Karpas-422 (cell line): ENCODE measurements at places on chromosomes 13 and 19. TPM values are rescaled to one million over a fixed set of nuclear protein-coding genes. Genes with fewer than 3 reads are reported as not detected.
A peak's percentile ranks its signal among the peaks of the same experiment; 100 is the strongest.

GRCh38 chr13:46665633-46666482 lies 112.9 kb downstream of the LRCH1 start:
- no peak overlapping the region for H3K4me3 ChIP-seq
- H3K27ac ChIP-seq = no peak overlapping the region
- H3K27me3 ChIP-seq = no peaks in the 10 kb centered on the region
- H3K4me1 ChIP-seq = no peaks in the 10 kb centered on the region
- DNase-seq = no peak

DNA sequence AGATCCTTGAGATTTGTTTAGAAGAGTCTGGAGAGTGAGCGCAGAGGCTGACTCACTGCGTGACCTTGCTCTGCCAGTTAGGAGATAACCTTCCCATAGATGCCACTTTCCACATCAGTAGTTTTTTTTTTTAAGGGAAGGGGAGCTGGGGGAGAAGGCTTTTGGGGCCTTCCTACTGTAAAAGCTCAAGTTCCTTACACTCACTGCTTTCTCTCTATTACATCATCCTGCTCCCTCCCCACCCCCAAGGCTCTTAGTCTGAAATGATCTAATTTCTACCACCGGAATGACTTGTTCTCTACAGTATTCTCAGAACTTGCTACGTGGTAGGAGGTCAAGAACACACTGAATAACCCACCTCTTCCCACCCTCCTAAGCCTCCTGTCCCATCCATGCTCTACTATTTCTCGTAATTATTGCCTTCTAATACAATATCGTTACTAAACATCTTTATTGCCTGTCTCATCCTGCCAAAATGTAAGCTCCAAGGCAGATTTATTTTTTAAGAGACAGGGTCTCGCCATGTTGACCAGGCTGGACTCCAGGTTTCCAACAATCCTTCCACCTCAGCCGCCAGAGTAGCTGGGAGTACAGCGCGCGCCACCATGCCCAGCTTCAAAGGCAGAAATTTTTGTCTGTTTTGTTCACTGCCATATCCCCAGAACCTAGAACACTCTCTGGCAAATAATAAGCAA lies 1.2 kb downstream of the LONP1 start:
- H3K4me3 ChIP-seq = peak overlapping the region; percentile 82
- H3K27ac ChIP-seq = peak overlapping the region; percentile 77; the same call in 1 of the 2 replicates
- H3K36me3 ChIP-seq = peaks cover 16% of the 10 kb centered on the region; the same call in 1 of the 2 replicates
- no peaks in the 10 kb centered on the region for H3K27me3 ChIP-seq

DNA sequence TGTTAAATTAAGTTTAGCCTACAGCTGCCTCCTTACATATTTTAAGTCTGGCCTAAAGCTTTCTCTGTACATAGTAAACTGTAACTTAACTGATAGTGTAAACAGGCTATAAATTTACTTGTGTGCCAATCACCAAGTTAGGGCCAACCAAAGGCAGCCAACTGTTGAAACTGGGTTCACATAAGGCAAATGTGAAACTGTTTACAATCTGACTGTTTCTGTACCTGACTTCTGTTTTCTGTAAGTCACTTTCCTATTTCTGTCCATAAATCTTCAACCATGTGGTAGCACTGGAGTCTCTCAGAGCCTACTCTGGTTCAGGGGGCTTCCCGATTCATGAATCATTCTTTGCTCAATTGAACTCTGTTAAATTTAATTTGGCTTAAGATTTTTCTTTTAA lies 103.1 kb downstream of the RAP2A start:
- no peak overlapping the region for H3K4me3 ChIP-seq
- no peak for DNase-seq
- no peaks in the 10 kb centered on the region for H3K4me1 ChIP-seq
- no peaks in the 10 kb centered on the region for H3K36me3 ChIP-seq

DNA sequence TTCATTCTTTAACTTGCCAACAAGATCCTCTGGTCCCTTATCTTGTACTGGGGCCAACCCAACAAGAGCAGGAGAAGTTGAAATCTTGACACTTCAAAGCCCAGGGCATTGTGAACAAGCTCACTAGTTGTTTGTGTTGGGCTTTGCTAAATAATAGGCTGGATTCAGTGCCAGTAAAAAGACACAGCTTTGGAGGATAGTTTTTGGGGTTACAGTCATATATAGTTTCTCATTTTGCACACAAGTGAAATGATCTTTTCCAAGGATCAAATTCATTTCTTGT lies 30.3 kb upstream of the LRCH1 start:
- no peaks in the 10 kb centered on the region for H3K27me3 ChIP-seq
- no peak overlapping the region for H3K4me3 ChIP-seq
- H3K36me3 ChIP-seq = no peaks in the 10 kb centered on the region
- no peaks in the 10 kb centered on the region for H3K4me1 ChIP-seq

GRCh38 chr19:50368649-50369570 lies 3.5 kb upstream of the NAPSA start:
- no peaks in the 10 kb centered on the region for H3K36me3 ChIP-seq
- peak overlapping the region; percentile 62 for H3K27ac ChIP-seq
- peaks cover 27% of the 10 kb centered on the region for H3K4me1 ChIP-seq
- H3K27me3 ChIP-seq = no peaks in the 10 kb centered on the region

DNA sequence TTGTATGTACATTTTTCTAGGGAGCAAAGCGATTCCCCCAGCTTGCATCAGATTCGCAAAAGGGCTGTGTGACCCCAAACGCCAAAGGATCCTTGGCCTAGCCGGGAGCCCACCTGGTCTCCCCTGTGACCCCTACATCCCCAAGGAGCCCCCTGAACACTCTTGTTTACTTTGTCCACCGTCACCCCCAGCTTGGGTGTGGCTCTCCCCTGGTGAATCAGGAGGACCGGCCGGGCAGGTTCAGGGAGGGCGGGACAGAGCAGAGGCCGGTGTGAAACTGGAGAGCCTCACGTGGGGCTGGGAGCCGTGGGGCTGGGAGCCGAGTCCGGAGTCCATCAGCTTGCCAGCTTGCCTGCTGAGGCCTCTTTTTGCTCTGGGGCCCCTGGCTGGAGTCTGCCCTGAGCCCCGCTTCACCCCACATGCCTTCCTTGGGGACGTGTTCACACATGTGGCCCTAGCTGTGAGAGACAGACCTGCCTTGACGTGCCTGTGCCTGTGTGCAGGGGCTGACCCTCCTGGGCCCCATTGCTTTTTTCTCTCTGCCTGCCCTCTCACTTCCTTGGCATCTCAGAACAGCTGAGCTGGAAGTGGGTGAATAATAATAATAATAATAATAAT lies 2.0 kb downstream of the ITPKC start:
- peak overlapping the region; percentile 53 for H3K27ac ChIP-seq
- peaks cover 44% of the 10 kb centered on the region for H3K4me1 ChIP-seq
- no peaks in the 10 kb centered on the region for H3K36me3 ChIP-seq

DNA sequence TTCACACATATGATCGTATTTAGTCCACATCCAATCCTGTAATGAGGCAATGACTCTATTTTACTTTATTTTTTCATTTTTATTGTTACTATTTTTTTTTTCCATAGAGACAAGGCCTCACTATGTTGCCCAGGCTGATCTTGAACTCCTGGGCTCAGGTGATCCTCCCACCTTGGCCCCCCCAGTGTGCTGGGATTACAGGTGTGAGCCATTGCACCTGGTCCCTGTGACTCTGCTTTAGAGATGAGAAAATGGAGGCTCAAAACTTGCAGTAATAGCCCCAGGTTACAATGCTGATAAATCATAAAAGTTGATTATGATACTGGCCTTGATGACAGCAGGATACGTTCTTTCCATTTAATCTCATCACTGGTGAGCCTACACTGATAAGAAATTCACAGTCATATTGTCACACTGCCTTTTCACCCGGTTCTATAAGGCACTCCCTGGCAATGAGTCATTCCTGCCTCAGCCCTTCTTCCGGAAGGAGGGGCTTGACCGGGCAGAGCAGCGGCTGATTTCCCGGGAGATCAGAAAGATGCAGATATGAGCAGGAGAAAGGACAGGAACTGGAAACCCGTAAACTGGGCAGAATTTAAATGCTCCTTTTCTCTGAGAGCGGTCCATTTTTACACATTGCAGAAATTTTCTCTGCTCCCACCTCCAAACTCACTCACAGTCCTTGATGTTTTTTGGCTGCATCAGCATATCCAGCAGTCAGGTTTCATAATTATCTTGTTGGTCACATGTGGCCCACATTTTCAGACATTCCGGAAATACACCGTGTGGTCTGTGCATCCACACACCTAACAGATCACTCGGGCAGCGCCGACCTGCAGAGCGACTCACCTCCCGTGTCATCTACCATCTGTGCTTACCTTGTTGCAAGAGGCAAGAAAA lies 616.4 kb downstream of the EFNB2 start:
- no peak overlapping the region for H3K27ac ChIP-seq
- no peaks in the 10 kb centered on the region for H3K4me1 ChIP-seq
- no peaks in the 10 kb centered on the region for H3K36me3 ChIP-seq

- no peaks in the 10 kb centered on the region for H3K27me3 ChIP-seq
- H3K36me3 ChIP-seq = no peaks in the 10 kb centered on the region
- H3K4me3 ChIP-seq = peak overlapping the region; percentile 58; the same call in 1 of the 2 replicates
- H3K4me1 ChIP-seq = peaks cover 28% of the 10 kb centered on the region
- H3K27ac ChIP-seq = no peak overlapping the region
- DNase-seq = peak; percentile 94
Observed at GRCh38 chr19:6551607-6552450, 21.0 kb downstream of the TNFSF9 start.

CERS1 gene
- total RNA-seq = not detected in 2 replicates

MBNL2 gene
- 4.4 and 8.5 TPM in 2 replicates for total RNA-seq

SMARCA4 gene
- total RNA-seq = 103 and 118 TPM in 2 replicates

KCNK6 gene
- not detected in 2 replicates for total RNA-seq

ZNF383 gene
- 6.3 and 18.7 TPM in 2 replicates for total RNA-seq
